H4 (cell line): ENCODE measurements at places on chromosomes 3 and 15. TPM values are rescaled to one million over a fixed set of nuclear protein-coding genes. Genes with fewer than 3 reads are reported as not detected.
A peak's percentile ranks its signal among the peaks of the same experiment; 100 is the strongest.

DNA sequence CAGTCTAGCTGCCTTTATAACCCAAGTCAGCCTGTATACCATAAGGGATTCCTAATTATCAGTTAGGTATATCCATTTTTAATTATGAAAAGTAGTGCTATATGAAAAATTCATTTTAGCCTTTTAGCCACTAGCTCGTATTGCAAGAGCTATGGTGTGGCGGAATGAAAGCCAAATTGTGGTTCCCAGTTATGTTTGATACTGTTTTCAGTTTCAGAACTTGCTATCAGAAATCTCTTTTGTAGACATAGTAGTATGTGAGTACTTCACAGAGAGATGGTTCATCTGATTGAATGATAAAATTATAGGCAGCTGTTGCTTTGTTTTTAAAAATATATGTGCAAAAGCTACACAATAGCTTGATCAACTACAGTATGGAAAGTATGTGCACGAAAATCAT, 134.6 kb downstream of the SLC25A26 start:
- no peak for DNase-seq

GRCh38 chr3:46406788-46407611, at the start of the genes CCR5AS and CCRL2:
Gene CCR5AS (minus strand): TSS chr3:46407066.
Gene CCRL2 (plus strand): TSS chr3:46407259. CDS start chr3:46408080, 821 bp downstream.
- DNase-seq = peak; percentile 27

GRCh38 chr3:196812853-196813252, 54.9 kb upstream of the SENP5 start:
- DNase-seq = no peak

DNA sequence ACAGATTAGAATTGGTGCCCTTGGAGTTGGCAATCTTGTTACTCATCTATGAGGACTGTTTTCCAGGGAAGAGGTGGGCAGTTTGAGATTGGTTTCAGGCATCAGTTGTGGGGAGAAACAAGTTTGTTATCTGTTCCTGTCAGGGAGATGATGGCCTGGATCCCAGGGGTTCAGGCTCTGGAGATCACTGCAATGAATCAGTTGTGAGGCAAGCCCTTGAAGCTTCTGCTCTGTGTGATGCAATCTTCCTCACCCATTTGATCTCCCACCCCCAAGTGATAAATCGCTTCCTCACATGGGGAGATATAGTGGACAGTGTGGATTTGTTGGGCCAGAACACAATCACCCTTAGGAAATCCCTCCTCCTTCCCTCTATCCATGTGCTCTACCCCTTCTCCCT, 276.6 kb upstream of the LRTM1 start:
- no peak for DNase-seq

FANCD2OS gene
- total RNA-seq = not detected in 2 replicates

GRCh38 chr3:156170571-156170970, 50.2 kb downstream of the KCNAB1 start:
- DNase-seq = no peak

DNA sequence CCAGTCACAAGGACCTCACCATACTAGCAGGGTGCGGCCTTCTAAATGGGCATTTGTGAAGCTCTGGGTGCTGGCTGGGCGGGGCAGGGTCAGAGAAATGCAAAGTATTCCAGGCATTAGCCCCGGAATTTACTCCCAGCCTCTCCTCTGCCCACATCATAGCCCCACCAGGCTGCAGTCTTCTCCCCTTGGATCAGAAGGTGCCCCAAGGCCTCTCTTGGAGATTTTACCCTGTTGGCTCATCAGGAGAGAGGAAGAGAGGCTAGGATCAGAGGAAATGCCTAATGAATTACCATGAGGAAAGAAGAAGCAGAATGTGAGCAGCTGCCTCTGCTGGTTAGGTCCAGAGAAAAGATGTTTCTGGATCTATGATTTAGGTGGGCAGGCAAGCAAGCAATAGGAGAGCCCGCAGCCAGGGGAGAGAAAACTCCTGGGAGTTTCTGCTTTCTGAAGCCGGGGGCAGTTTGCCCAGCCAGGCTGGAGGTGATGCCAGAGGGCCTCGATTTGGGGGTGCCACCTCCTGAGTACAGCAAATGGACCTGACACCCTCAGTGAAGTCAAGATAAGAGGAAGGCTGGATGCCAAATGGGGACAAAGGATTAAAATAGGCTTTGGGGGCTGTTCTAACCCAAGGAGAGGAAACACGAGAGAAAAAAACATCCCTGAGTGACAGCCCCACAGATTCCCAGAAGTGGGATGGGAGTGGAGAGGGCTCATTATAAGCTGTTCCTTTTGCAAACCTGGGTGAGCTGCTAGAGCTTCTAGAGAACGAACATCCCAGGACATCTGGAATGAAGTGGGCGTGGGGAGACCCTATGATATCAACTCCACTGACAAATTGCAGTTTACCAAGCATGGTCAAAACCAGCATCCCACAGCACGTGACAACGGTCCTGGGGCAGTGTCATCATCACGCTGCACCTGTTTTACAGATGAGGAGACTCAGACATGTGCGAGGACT, 65.4 kb downstream of the BDH1 start:
- DNase-seq = peak; percentile 48

NPAP1 gene
- total RNA-seq = not detected in 2 replicates

- no peak for DNase-seq
Observed at GRCh38 chr15:90400005-90400758, 12.1 kb downstream of the IQGAP1 start.

- DNase-seq = peak; percentile 3
Observed at GRCh38 chr3:112446343-112446742, 52.9 kb downstream of the BTLA start.

THUMPD3 gene
- 44.0 and 49.3 TPM in 2 replicates for total RNA-seq

- DNase-seq = no peak
Observed at GRCh38 chr3:182465301-182466185, 327.8 kb upstream of the ATP11B start.

GRCh38 chr3:77328690-77329089, 288.8 kb downstream of the ROBO2 start:
- DNase-seq = no peak

GRCh38 chr15:67202991-67203390, 51.5 kb downstream of the AAGAB start:
- DNase-seq = no peak

- DNase-seq = peak; percentile 73
Observed at GRCh38 chr3:174243171-174243570, 616.0 kb upstream of the NAALADL2 start.

DNA sequence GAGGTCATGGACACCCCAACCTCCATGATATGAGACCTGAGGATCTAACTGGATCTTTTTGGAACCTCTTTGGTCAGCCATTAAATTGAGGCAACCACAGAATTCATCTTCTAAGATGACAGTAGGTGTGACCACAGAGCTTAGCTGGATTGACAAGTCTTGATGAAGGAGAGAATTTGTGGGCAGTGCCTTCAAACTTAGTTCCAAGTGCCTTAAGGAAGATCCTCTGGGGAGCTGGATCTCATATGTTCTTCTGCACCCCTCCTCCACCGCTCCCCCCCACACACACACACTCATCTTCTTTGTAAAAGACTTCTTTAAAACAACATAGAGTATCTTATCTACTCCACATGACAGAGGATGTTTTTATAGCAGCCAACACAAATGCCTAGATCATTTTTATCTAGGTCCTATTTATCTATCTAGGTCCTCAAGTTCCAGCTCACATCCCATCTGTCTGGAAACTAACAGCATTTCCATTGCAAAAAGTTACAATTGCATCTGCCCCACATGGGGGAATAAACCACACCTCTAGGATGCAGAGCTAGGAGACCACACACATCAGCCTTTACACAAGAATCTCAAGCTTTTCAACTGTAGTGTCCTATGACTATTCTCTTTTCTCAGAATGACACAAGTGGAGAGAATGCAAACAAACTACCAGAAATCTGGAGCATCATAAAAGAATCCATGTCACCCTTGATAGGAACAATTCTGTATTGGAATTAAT, 37.4 kb downstream of the WWTR1 start:
- no peak for DNase-seq

ATOSA gene
- 7.1 and 8.6 TPM in 2 replicates for total RNA-seq

PLA2G4E gene
- total RNA-seq = not detected in 2 replicates

DNA sequence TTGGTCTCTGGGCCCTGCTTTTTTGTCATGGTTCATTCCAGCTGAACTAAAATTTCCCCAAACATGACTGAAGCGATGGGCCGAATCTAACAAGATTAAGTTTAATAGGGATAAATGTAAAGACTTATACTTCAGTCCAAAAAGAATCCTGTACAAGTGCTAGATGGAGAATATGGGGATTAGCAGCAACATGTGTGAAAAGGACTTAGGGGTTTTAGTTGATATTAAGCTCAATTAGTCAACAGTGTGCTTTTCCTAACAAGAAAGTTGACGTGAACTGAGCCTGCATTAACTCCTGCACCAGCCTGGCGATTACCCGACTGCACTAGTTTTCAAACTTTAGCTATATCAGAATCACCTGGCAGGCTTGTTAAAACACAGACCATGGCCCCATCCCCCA, 61.0 kb upstream of the BBX start:
- DNase-seq = no peak

WDR6 gene
- 25.3 and 29.6 TPM in 2 replicates for total RNA-seq

GRCh38 chr3:48695393-48695753, 9.7 kb upstream of the NCKIPSD start:
- peak; percentile 58 for DNase-seq

DNA sequence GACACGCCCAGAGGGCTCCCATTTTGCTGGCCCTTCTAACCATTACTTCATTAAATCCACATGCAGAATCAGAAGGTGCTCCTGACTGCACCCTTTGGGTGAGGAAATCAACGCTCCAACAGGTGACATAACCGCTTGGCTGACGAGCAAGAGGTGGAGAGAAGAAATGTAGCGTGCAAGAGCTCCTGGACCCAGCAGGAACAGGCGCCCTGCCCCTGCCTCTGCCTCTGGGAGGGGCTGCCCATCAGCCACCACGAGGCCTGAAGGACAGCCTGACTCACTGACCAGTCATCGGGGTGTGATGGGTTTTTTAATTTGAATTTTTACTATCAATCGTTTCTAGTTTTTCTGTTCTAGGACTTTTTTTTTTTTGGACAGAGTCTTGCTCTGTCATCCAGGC, 218.2 kb downstream of the ADAMTS17 start:
- no peak for DNase-seq

- DNase-seq = no peak
Observed at GRCh38 chr3:71640331-71640983, 56.9 kb upstream of the FOXP1 start.

- DNase-seq = no peak
Observed at GRCh38 chr3:156558389-156558788, 3.5 kb upstream of the SSR3 start.

GRCh38 chr15:52702390-52702789, 23.2 kb upstream of the ATOSA start:
- DNase-seq = no peak
